NCI-H146 (cell line): ENCODE measurements at places on chromosomes 5 and 9.

GRCh38 chr5:181189363-181189961 lies 15.5 kb downstream of the TRIM7 start:
- no peak for DNase-seq

GRCh38 chr5:35058374-35058788 lies 10.6 kb upstream of the AGXT2 start:
- no peak for DNase-seq

- peak; percentile 82 for DNase-seq
Measured at GRCh38 chr9:128192601-128193371, 1.4 kb upstream of the CIZ1 start.

- no peak for DNase-seq
Measured at GRCh38 chr9:137136261-137136880, 2.6 kb upstream of the GRIN1 start.

DNA sequence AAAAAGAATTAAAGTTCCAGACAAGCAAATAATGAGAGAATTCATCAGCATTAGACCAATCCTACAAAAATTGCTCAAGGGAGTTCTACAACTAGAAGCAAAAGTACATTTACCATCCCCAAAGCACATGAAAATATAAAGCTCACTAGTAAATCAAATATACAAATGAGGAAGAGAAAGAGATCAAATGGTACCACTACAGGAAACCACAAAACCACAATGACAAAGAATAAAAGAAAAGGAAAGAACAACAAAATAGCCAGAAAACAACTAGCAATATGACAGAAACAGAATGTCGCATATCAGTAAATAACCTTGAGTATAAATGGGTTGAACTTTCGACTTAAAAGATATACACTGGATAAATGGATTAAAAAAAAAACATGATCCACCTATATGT lies 739.0 kb downstream of the DTWD2 start:
- DNase-seq = no peak

DNA sequence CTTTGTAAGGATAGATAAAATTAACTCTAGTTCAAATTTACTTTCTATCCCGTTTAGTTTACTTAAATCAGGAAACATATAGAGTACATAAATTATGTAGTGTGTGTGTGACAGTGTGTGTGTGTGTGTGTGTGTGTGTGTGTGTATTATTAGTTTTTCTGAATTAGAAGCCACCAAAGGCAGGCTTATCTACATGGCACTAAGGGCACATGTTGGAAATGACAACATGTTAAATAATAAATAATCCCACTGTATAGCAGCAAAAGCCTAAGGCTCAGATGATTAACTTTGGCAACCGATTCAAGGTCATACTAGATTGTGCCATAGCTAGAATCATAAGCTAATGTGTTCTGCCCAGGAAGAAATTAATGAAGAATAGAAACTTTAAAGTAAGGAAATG lies 54.6 kb downstream of the MEGF9 start:
- DNase-seq = no peak

GRCh38 chr9:123399803-123400378 lies 43.9 kb downstream of the CRB2 start:
- DNase-seq = no peak

GRCh38 chr9:91082731-91083130 lies 279.0 kb downstream of the AUH start:
- DNase-seq = no peak

GRCh38 chr5:14983666-14984441 lies 112.3 kb upstream of the ANKH start:
- no peak for DNase-seq

- no peak for DNase-seq
Measured at GRCh38 chr5:21918451-21918850, 934.7 kb downstream of the CDH12 start.

- no peak for DNase-seq
Measured at GRCh38 chr5:77117161-77117560, 30.1 kb upstream of the ZBED3 start.

DNA sequence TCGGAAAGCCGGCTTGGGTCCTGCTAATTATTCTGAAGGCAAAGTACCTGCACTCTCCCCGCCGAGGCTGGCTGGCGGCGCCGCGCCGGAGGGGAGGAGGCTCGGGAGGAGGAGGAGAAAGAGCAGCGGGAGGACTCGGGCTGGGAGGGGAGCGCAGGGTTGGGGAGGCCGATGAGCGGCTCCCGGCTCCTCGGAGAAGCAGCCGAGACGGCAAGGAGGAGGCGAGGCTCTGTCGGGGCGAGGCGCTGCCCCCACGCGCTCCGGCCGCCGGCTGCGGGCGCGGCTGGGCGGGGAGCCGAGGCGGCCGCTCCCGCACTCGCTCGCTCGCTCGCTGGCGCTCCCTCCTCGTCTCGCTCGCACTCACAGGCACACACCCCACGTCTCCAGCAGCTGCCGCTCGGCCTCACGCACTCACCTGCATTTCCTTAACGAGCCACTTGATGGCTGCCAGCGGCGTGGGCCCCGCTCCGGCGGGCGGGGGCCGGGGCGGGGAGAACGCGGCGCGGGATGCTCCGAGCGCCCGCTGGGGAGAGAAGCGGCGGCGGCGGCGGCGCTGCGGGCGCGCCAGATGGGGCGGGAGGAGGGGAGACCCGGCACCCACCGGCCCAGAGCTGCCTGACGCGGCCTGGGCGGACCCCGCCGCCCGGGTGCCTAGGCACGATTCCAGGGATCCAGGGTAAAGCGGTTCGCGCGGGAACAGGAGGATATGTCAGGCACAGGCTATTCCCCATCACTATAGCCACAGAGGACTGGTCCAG lies at the start of gene PTPRD:
TSS of gene PTPRD (minus strand) at position 362 of the 758 bp plus-strand sequence.
- peak; percentile 93 for DNase-seq

DNA sequence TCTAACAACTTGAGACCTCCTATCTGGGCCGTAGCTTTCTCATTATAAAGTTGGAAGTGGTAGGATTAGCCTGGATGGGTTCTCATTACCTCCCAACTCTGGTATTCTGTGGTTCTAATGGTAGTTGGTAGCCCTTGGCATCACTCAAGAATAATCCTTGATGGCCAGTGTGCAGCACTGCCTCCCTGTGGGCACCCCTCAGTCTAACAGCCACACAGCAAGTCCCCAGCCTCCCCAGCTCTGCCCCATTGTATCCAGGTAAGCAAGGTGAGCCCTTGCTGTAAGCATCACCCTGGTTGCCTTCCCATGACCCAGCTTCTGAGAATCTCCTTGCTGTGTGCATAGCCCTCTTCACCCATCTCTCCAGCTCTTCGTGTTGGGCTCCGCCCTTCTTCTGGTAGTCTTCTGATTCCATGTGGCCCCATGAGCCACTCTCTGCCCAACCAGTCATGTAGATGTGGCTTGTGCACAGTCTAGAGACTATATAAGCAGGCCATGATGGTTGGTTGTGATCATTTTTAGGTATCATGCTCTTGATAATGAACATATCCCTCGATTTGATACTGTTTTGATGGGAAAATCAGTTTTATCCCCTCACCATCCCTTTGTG lies 57.6 kb upstream of the GRHPR start:
- peak; percentile 23 for DNase-seq

DNA sequence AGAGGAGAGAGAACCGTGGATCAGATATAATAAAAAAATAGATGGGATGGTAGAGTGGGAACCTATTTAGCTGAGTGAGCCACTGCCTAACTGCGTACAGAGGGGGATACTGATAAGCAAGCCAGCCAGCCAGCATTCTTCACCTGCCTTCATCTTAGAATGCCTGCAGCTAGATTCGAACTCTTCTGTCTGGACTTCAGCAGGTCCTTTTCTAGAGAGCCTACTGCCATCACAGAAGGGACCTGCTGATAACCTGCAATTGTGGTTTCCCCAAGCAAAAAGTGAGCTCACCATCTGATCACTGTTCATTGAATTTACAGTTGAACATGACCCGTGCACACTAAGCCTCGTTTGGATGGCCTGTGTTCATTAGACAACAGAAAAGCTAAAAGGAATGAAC lies 109.4 kb downstream of the CDC42SE2 start:
- DNase-seq = no peak

- DNase-seq = no peak
Measured at GRCh38 chr9:95791695-95792094, 83.8 kb upstream of the ERCC6L2 start.

DNA sequence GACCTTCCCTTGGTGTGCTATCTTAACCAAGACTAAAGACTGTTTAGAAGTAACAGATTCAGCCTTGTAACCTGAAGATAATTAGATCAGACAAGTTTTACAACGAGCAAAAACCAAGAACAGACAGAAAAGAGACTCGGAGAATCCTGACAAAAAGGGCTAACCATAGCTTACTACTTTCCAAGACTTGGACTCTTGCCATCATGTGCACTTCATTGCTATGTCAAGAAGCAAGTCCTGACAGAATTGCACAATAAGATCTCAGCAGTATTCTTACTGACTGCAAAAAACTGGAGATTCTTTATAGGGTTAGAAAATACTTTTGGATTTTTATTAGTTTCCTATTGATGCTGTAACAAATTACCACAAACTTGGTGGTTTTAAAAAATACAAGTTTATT lies 1539.0 kb upstream of the NUDT12 start:
- DNase-seq = no peak

GRCh38 chr5:73642344-73642743 lies 16.3 kb downstream of the ARHGEF28 start:
- no peak for DNase-seq

DNA sequence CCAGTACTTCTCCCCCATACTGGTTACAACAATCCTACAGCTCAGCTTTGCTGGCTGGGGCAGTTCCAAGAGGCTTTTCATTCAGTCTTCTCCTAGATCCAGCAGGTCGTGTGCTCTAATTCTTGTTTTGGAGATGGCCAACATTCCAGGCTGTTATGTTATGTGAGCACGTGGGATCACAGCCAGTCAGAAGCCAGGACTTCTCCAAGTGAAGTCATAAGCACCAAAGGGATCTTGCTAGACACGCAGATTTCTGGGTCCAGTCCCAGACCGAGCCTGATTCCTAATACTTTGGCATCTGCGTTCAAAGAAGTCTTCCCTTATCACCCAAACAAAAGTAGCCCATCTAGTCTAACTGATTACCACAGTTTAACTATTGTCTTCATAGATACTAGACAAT lies 1.4 kb upstream of the LARP1 start:
- DNase-seq = no peak

- no peak for DNase-seq
Measured at GRCh38 chr5:97124335-97124734, 18.1 kb downstream of the LIX1 start.

DNA sequence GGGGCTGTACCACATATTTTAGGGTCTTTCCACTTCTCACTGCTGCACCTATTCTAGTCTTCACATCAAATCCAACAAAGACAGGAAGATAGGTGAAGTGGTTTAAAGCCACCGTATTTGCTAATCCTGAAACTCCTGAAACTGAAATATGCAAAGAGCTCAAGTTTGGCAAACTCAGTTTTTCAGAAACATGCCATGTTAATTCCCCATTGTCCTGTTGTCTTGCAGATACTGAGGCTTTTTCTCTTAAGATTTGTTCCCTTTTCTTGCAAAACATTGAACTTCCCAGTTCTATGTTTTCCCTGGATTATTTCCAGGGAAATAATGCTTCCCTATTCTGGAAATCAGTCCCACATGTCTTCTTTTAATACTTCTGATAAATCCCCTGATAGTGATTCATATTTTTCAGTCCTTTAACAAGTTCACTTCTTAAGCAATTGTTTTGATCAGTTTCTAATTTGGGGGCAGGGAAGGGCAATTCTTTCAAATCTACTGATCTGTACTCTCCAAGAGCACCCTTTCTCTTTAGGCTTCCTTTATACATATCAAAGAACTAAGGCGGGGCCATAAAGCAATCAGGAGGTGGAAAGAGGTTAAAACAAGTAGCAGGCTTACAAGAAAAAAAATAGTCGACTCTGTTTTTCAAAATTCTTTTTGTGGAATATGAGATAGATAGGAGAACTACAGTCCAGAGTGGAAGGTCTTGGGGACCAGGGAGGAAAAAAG lies 648.5 kb downstream of the BNC2 start:
- no peak for DNase-seq

DNA sequence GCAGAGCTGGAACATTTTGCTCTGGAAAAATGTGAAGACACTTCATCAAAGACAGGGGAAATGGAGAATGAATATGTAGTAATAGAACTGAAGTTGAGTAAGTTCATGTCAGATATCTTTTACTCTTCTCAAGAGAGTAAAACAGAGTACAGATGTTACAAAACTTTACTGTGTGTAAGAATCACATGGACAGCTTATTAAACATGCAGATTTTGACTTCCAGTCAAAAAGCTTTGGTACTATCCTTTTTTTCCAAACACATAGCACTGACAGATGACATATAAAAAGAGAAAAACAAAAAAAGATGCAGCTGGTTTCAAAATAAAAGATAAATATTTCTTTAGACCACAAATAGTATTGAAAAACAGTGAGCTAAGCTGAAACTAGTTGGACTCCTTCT lies 115.4 kb downstream of the FBN2 start:
- DNase-seq = no peak

DNA sequence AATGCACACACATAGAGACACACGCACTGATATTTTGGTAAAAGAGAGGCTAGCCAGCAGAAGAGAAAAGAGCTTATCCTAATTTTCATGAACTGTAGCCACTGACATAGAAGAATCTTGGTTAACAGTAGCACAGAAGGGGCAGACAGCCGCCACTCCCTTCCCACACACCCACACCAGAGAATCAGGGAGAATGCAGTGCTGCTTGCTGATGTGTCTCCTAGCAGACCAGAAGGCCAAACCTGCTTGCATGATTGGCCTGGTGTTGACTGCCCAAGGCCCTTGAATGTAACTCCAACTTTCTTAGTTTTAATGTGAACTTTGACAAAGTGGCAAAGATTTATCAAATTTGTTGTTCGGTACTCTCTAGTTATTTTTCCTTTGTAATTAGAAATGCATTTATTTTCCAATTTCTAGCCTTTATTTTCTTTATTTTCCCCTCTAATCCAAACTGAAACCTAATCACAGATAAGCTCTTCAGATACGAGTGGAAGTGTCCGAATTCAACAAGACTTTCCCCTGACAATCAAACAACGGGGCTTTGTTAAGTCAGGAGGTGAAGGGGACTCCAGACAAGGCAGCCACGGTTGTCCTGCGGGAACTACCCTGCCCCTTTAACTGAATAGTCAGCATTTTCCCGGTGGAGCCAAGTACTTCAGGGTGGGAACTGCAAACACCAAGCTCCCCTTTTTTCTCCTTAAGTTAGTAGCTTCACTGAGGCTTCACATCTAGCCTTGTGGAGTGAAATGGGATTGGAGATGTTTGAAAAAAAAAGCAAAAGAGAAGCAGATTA lies 81.9 kb upstream of the CTSL start:
- DNase-seq = no peak

- peak; percentile 49 for DNase-seq
Measured at GRCh38 chr5:179732918-179733771, 523 bp downstream of the MAML1 start.

DNA sequence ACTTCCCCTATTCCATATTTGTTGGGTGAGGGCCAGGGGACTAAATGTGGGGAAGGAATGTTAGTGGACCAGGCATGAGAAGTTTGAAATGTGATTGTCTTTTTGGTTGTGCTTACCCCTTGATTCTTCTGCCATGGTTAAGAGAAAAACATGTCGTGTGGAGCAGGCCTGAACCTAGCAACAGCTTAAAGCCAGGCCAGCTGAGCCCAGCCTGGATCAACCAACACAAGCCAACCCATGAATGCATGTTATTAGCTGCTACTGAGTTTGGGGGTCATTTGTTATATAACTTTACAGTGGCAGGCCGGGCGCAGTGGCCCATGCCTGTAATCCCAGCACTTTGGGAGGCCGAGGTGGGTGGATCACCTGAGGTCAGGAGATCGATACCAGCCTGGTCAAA lies 52.4 kb upstream of the TRIO start:
- DNase-seq = no peak
